ENCODE measurements at places on chromosomes 11 and 22.

DNA sequence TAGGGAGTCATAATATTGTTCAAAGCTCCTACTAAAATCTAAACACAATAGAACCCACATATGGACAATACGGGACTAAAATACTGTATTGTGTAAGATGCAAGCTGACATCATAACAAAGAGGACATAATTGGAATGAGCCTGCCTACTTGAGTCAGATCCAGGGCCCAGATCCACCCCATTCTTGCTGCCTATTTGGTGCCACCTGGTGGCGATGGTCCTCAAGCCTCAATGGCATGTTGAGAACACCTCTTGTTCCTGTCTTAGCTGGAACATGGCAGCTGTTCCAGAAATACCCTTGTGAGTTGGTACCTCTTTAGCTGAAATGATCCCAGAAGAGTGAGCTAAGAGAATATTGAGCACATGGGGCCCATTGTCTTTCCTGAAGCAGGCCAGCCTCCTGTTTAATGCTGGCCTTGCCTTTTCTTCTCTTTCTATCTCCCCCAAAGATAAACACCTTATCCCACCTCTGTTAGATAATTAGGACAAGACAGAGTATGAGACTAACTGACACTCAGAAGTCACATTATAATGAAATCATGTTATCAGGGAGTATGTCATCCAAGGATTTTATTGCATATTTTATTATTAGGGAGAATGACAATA, 680.9 kb upstream of the ANO5 start:
- DNase-seq, result no peak

DNA sequence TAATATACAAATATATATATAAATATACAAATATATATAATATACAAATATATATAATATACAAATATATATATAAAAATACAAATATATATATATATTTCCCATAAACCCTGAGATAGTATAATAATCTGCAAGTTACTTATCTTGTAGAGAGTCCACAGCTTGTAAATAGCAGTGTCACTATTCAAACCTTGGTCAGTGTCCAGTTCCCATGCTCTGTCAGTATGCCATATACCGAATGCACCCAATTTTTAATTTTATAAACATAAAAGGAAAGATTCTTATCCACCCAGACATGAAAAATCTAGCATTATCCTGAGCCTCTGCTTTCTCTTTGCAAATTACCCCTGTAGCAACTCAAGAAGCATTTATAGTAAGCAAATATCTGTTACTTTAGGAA, 21.6 kb upstream of the CTSC start:
- DNase-seq, result no peak

GRCh38 chr22:42270510-42271190, at the start of gene TCF20:
TCF20 (minus strand) TSS chr22:42270653; CDS start chr22:42215305, 55,348 bp downstream.
- peak; percentile 46 for DNase-seq

DNA sequence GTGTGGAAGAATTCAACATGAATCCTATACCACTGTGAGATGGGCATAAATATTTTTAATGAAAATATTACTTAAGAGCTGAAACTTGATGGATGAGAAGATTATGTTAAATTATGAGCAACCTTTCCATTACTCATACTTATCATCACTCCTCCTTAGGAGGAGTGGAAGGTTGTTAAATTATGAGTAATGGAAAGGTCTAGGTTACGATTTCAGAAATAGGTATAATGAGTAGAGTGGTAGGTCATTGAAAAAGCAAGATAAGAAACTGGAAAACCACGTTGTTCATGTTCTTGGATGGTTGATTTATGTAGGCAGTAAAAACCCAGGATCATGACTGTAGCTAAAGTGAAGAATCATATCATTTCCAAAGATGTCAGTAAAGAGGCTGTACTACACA, 973.2 kb upstream of the RAG2 start:
- DNase-seq, result no peak

- no peak for DNase-seq
These were observed 73.7 kb downstream of the ARHGAP42 start for GRCh38 chr11:100760744-100761143.

DNA sequence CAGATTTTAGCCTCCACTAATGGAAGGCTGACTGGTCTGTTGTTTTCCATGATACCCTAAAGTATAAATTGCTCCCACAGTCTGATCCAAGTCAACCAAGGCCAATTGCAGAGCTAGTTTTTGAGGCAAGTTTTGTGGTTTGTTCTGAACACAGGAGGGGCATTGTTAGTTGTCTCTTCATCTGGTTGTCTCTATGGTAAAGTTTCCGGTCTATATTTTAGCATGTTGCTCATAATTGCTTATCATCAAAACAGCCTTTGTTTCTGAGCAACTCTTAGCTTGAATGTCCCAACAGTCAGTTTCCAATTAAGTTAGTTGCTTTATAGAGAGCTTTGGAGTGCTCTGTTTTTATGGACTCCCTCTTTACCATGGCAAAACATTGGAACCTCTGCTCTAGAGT, 217.6 kb upstream of the CARD18 start:
- DNase-seq, result no peak

GRCh38 chr11:1564535-1565172, 7.4 kb downstream of the DUSP8 start:
- DNase-seq, result no peak

GRCh38 chr11:130441719-130442118, 6.7 kb upstream of the ADAMTS15 start:
- no peak for DNase-seq

- DNase-seq, result no peak
These were observed 15.8 kb upstream of the MMP20 start for GRCh38 chr11:102640946-102641345.

GRCh38 chr11:69317401-69318092, 23.6 kb downstream of the MYEOV start:
- DNase-seq, result peak; percentile 53

DNA sequence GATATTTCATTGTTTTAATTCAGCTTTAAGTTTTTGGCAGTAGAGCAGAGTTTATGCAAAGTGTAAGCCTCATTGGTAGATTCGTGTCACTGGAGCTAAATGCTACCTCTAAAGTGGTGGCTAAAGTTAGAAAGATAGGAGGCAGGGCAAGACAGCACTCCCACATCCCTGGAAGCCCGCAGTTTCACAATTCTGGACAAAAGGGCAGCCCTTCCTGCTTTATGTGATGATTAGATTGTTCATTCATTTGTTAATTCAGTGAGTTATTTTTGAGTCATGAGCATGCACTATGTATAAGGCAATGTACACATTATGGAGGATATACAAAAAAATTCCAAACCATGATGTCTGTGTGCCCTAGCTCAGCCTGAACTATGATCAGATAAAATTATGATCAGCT, 52.1 kb upstream of the EIF3M start:
- no peak for DNase-seq

DNA sequence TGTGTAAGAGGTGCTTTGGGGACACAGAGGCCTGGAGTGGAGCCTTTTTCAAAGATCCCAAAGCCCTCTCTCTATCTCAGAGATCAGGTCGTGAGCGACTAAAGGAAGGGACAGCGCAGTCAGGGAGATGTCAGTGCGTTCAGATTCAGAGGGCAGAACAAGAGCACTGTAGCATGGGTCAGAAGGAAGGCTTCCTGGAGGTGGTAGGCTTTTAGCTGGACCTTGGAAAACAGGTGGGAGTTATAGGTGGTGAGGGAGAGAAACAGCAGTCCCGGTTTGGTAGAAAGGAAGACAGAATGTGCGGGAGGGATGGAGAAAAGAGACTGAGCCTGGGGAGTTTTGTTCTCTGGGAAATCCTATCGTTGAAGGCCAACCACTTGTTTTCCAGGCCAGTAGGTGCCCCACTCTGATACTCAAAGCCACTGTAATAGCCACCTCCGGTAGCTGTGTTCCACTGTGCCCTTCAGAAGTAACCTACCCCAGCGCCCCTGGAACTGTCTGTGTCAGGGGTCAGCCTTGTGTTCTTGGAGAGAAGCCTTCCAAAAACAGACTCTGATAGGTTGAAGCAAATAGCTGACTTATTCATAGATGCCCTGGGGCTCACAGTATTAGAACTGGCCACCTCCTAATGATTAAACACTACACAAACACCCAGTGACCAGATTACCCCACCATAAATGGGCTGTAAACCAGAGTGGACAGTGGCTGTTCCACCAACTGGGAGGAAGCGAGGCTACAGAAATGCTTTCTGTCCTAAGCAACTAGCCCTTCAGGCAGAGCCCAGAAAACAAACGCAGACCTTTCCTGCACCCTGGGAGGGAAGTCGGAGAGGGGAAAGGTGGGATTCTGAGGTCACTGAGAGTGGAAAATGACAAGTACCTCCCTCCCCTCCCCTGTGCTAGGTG, 157.7 kb downstream of the DBX1 start:
- DNase-seq, result no peak

GRCh38 chr11:57605028-57605420, 7.5 kb downstream of the SERPING1 start:
- no peak for DNase-seq

GRCh38 chr22:45843986-45844385, 133.0 kb downstream of the WNT7B start:
- no peak for DNase-seq

DNA sequence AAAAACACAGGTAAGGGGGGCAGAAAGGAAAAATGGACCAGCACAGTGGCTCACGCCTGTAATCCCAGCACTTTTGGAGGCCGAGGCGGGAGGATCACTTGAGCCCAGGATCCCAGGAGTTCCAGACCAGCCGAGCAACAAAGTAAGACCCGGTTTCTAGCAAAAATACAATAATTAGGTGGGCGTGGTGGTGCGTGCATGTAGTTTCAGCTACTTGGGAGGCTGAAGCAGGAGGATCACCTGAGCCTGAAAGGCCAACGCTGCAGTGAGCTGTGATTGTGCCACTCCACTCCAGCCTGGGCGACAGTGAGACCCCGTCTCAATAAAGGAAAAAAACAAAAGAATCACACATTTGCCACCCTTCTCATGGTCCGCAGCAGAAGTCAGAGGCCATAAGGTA, 519.4 kb downstream of the BRD1 start:
- DNase-seq, result peak; percentile 18

- DNase-seq, result no peak
These were observed 8.7 kb downstream of the MS4A15 start for GRCh38 chr11:60765355-60765754.

DNA sequence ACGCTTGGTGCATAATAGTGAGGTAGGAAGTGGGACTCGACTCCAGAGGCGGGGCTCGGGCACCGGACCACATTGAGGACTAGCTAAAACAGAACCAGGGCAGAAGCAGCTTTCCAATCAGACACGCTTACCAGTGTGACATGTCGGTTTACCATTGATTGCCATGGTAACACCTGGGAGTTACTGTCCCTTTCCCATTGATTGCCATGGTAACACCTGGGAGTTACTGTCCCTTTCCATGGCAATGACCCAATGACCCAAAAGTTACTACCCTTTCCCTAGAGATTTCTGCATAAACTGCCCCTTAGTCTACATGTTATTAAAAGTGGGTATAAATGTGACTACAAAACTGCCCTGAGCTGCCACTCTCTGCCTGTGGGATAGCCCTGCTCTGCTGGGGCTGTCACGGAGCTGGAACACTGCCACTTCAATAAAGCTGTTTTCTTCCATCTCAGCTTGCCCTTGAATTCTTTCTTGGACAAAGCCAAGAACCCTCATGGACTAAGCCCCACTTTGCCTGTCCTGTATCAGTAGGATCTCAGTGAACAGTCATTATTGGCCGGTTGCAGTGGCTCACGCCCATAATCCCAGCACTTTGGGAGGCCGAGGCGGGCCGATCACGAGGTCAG, 77.4 kb upstream of the CRYBB3 start:
- no peak for DNase-seq

DNA sequence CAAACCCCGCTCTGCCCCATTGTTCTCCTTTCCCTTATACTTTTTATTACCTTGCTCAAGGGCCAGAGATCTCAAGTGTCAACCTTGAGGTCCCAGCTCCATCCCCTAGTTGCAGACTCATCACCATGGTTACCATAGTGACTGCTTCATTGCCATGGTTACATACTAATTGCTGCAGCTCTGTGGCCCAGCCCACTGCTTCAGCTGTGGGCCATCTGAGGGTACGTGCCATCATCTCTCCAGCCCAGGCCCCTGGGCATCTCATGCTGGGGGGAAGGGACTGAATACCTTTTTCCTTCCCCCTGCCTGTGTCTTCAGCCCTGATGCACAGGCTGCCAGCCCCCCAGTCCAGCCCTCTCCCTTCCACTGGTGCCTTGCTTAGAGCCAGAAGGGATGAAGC, 22.2 kb downstream of the TREH start:
- DNase-seq, result no peak

DNA sequence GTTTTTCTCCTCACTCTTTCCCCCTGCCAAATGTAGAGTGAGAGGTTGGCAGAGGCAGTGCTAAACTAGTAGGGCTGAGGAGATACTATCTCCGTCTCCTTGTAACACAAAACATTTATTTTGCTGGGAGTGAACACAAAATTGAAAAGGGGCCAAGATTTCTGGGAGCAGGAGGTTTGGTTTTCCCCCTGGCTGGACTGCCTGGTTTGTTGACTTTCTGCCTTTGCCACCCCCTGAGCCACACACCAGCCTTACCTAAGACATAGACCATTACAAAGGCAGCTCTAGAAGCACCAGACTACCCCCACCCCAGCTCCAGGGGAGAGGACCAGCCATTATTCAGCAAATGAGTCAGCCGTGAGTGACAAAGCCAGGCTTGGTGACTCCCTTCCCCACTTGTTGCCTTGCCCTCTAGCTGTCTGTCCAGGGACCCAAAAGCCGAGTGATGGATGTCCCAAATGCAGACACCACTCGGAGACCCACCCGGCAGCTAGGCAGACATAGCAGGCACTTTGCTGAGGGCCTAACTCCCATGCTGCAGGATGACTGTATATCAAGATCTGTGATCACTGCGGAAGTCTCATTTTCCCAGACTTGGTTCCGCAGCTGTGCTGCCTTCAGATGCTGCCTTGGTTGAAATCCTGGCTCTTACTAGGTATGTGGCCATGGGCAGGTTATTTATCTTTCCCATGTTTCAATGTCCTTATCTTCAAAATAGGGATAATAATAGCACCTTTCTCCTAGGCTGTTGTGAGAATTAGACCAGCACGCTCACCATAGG, 17.7 kb upstream of the CDON start:
- DNase-seq, result no peak

GRCh38 chr11:102920118-102920684, 35.3 kb downstream of the MMP13 start:
- DNase-seq, result no peak

DNA sequence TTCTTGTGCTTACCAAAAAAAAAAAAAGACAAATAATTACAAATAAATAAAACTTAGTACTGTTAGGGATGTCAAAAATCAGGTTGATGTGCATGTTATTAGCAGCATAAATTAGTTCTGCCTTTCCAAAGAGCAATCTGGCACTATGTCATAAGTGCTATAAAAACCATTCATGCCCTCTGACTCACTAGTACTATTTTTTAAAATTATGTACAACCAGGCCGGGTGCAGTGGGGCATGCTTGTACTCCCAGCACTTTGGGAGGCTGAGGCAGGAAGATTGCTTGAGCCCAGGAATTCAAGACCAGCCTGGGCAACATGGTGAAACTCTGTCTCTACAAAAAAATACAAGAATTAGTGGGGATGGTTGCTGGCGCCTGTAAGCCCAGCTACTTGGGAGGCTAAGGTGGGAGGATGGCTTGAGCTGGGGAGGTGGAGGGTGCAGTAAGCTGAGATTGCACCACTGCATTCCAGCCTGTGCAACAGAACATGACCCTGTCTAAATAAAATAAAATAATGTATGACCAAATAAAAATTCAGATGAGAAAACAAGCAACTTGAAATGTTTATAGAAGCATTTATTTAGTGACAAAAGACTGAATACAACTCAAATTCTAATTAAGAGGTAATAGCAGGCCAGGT, 25.3 kb downstream of the UEVLD start:
- DNase-seq, result no peak

- DNase-seq, result no peak
These were observed 179.6 kb downstream of the CSNK2A3 start for GRCh38 chr11:11173316-11174025.
